ENCODE measurements at places on chromosomes 1 and 21.

DNA sequence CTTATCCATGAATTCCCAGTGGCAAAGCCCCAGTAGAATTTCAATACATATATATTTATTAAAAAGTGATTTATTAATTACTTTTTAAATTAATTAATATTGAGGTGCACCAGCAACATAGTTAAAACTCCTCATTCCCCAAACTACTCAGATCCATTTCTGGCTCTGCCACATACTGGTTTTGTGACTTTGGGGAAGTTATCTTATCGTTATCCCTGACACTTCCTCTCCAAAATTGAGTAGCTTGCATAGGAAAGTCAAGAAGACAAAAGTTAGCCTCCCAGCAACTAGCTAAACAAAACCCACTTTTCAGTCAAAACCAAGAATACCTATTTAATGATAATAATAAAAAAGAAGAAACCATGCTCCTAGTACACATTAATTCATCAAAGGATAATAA, 35.9 kb downstream of the TCP10L start:
- DNase-seq: no peak

DNA sequence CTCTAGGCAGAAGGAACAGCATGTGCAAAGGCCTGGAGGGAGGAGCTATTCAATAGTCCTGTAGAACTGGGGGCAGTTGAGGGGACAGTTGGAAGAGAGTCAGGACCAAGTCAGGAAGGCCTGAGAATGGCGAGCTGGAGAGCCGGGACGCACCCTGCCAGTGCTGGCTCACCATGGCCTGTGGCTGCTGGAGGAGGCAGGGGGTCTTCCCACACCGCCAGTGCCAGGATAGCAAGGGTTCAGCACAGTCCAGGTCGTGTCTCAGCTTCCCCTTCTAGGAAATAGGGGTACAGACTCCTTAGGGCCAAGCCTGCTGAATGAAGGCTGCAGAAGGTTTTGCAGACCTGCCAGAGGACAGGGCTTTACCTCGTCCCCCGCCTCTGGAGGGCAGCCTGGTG, 7.3 kb downstream of the PODN start:
- no peak for DNase-seq

- no peak for DNase-seq
Measured at GRCh38 chr1:22317920-22318243, 133.8 kb upstream of the ZBTB40 start.

DNA sequence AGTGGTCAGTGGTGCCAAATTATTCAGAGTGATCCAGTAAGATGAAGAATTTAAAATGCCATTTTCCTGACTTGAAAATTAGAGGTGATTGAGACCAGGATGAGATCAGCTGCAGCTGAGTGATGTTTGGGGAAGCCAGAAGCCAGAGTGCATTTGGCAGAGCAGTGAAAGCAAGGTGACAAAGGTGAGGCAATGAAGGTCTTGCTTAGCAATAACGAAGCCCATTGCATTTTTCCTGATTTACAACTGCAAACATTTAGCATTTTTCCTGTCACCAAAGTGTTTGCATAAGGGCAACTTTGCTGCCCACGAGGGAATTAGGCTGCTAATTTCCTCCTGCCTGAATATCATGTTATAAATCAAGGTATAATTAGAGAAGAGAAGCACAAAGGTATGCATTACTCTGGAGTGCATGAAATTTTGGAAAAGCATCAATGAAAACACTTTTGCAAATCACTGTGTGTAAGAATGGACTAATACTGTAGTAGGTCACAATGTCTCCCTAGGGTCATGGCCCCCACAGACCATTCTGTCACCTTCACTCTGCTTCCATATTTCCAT, 188.2 kb upstream of the LYPLAL1 start:
- no peak for DNase-seq

DNA sequence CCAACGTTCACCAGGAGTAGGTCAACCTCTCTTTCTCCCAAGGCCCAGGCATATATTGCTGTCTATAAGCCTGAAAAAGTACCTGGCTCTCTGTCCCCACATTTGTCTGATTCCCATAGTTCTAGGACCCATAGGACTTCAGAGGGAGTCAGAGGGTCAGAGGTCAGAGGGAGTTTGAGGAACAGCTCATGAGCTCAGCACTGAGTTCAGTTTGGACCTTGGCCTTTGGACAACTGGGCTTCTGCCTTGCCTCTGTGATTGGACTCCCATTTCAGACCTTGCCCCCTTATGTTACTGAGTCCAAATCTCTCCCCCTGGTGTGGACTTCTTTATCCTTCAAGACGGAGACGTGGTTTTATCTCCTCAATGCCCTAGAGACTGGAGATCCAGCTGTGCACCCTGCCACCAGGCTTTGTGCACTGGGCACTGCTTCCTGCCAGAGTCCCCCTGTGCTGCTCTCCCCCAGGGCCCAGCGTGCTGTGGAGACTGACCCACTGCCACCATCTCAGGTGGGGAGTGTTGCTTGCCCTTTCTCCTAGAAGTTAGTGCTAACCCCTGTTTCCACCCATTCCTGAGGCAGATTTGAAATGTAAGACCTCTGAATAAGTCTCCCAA, 3.2 kb downstream of the CTSE start:
- no peak for DNase-seq

DNA sequence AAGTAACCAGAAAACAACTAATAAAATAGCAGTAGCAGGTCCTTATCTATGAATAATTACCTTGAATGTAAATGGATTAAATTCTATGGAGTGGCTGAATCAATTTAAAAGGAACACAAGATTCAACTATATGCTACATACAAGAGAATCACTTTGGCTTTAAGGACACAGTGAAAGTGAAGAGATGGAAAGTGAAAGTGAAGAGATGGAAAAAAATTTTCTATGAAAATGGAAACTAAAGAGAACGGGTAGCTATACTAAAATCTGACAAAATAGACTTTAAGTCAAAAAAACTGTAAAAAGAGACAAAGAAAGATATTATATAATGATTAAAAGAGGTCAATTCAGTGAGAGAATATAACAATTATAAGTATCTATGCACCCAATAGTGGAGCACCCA, 54.7 kb downstream of the C1orf185 start:
- no peak for DNase-seq

- no peak for DNase-seq
Measured at GRCh38 chr21:32302560-32302959, 3.9 kb downstream of the MRAP start.
